ENCODE measurements at places on chromosomes 6 and 20.

DNA sequence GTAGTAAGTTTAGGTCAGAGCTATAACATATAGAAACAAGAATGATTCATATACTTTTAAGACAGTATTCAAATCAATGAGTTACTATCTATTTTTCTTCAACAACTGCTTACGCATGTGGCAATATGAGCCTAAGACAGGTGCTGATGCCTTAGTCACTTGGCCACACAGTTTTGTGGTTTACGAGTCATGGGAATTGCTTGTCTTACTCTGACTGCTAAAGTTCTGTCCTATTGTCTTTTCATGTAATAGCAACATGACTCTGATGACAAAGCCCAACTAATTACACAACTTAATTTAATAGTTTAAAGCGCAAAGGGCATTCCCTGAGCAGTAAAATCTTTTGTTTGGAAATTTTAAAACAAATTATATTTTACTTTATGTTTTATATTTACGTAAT, 159.3 kb upstream of the CENPW start:
- peak; percentile 71 for DNase-seq

DNA sequence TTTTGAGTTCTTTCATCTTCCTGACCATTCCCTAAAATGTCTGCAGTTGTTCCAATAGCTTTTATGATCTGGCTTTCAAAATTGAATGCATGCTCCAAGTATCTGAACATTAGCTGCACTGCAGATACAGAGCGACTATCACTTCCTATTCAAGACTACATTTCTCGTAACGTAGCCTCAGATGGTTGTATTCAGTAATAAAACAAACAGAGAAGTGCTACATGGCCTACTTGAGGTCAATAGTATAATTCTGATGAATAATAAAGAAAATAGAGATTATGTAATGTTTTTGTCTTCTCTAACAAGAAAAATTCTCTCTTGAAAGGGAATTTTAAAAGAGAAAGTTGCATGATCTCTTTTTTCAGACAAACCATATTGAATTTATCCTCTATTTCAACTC, 333.9 kb upstream of the IRAK1BP1 start:
- no peak for DNase-seq

GRCh38 chr20:32834972-32835371, 15.2 kb downstream of the MAPRE1 start:
- DNase-seq: no peak

GRCh38 chr6:1825277-1825676, 215.6 kb downstream of the FOXC1 start:
- DNase-seq: no peak

DNA sequence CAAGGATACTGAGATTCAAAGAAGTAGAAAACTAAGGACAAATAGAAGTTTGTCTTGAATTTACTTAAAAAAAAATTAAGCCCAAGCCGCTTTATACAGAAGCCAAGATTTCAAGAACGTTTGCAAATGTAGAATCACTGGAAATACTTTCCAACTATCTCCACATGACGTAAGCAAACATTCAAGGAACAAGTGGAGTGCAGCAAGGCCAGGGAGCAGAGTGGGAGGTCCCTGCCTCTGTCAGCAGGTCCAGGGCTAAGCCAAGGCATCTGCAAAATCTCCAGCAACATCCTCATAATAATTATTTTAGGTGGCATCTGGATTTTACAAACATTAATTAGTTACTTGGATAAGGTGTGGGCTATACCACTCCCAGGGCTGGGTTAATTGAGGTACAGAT, 60.1 kb upstream of the AKIRIN2 start:
- DNase-seq: no peak

DNA sequence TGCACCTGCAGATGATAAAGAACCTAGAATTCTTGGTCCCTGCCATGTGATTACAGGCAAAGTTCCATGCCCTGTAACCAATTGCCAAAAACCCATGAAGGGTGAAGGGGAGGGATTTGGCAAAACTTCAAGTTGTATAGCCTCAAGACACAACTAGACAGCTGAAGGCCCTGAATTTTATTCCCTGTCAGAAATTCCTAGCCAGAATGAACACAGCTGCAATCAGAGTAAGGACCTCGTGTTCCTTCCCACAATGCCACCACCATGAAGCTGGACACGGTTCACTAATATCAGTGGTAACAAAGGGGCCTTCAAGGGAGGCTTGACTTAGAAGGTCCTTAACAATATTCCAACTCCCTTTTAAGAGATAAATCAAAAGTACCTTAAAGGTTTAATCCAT, 22.5 kb upstream of the IRAK1BP1 start:
- no peak for DNase-seq

GRCh38 chr6:108760126-108761050, 87.8 kb upstream of the ARMC2 start:
- peak; percentile 79 for DNase-seq

DNA sequence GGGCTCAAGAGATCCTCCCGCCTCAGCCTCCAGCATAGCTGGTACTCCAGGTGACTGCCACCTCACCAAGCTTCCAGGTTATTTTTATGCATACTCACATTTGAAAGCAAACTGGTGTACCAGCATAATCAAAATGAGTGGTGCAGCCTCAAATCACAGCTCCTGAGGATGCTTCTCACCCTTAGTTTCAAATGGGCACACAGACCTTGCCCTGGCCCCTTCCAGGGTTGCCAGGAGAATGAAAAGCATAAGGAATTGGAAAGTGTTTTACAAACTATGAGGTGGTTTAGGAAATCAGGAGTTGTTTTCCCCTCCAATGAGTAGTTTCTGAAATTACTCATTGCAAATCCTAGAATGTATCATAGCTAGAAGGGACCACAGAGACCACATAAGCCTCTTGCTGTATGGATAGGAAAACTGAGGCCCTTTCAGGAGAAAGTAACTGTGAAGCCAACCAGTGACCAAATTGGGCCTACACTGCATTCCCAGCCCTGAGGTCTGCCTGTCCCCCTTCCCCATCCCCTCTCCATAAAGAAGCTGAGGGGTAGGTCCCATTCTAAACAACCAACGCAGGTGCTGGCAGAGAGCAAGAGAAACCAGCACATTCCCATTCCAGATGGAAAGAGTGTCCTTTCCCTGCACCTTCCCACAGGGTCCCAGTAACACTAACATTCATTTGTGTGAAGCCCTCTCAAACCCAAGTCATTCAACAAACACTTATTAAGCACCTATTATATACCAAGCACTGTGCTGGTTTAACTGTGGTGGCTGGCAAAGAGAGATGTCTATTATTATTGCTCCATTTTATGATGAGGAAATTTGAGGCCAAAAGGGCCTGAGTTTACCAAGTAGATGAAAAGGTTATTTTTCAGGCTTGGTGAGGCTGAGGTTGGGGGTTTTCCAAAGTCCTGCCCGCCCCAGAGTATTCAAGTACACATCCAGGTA, 2.1 kb upstream of the E2F1 start:
- DNase-seq: no peak
